NCI-H1048 (cell line): ENCODE measurements at places on chromosomes 3 and 15.

GRCh38 chr15:65245096-65245856, 34.0 kb upstream of the CILP start:
- DNase-seq = no peak

DNA sequence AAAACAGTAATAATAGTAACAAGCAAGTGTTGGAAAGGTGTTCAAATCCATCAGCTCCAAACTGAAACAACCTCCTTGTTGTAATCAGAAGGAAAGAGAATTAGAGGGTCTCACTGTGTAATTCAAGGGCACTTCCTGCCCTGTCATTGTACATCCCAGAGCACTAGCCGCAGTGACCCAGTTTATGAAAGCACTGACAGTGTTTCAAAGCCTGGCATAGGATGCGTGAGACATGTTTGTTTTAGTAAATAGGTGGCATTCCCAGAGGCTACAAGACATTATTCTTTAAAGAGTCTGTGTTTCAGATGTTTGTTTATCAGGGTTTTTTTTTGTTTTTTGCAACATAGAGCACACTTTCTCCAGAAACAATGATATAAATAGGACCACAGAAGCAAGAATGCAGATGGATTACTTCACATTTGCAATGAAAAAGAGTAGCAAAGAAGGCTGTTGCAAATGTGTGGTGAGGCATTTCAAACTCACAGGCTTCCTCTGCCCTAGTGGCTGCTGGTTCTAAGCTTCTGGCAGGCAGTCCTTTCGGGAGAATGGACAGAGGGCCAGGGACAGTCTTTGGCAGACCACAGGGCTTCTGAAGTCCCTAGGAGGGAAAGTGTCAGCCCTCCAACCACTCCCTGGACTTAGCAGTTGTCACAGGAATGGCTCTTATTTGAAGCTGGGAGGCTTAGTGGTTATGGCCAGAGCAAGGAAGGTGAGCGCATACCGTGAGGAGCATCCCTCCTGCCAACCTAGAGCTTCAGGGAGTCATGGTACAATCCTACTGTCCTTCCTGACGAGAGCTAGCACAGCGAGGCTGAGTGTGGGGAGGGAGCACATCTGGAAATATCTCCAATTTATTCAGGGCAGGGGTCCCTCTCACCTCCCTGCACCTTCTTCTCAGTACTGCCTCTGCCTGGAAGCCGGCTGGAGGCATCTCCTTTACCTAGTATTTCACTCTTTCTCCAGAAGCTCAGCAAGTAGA, 31.4 kb upstream of the TIPARP start:
- no peak for DNase-seq

DNA sequence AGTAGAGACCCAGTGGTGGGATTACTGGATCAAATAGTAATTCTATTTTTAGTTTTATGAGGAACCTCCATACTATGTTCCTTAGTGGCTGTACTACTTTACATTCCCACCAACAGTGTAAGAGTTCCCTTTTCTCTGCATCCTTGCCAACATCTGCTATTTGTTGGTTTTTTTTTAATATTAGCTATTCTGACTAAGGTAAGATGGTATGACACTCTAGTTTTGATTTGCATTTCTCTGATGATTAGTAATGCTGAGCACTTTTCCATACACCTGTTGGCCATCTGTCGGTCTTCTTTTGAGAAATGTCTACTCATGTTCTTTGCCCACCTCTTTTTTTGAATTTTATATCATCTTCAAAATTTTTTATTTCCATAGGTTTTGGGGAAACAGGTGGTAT, 34.2 kb upstream of the RAP2B start:
- no peak for DNase-seq

GRCh38 chr3:98012979-98013378, 22.1 kb downstream of the GABRR3 start:
- no peak for DNase-seq

GRCh38 chr3:31392568-31392967, 140.2 kb upstream of the STT3B start:
- no peak for DNase-seq

GRCh38 chr3:38598791-38599190, 50.7 kb downstream of the SCN5A start:
- no peak for DNase-seq

DNA sequence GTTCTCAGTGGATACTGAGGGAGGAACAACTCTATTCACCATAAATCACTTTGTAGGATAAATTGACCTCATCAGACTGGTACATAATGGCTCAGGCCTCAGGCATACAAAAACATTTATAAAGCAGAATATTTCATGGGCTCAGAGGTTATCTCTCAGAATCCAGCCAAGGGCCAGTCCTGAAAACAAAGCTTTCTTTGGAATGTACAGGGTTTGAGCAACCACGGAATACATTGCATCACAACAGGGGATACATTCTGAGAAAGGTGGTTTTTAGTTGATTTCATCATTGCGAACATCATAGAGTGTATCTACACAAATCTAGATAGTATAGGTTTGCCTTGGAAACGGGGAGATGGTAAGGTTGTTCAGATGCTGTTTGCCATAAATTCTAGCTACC, 33.4 kb upstream of the CTDSPL2 start:
- DNase-seq = no peak

- DNase-seq = no peak
Measured at GRCh38 chr3:58986654-58987053, 63.2 kb downstream of the CFAP20DC start.

DNA sequence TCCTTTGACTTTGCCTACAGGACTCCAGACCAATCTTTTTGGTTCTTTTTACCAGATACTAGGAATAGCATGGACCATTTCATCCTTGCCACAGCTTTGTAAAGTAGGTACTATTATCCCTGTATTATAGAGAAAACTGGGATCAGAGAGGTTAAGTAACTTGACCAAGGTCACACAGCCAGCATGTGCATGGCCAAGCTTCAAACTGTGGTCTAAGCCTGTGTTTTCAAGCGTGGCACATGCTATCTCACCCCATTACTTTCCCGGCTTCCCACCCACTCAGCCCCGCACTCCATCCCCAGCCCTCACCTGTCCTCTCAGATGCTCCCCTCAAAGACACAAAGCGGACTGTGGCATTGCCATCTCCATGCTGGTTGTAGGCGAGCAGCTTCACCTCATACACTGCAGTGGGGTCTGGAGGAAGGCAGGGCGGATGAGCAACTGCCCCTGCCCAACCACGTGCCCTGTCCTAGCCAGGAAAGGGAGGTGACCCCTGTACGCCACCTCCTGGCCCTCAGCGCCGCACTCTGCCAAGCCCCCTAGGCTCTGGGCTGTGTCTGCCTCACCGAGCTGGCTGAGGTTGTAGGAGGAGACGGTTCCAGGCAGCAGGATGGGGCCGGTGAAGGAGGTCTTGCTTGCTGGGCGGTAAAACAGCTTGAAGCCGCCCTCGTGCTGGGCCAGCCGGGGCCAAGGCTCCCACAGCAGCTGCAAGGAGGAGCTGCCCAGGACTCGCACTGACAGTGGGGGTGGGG, 25.7 kb downstream of the RNU5B-1 start:
- no peak for DNase-seq

DNA sequence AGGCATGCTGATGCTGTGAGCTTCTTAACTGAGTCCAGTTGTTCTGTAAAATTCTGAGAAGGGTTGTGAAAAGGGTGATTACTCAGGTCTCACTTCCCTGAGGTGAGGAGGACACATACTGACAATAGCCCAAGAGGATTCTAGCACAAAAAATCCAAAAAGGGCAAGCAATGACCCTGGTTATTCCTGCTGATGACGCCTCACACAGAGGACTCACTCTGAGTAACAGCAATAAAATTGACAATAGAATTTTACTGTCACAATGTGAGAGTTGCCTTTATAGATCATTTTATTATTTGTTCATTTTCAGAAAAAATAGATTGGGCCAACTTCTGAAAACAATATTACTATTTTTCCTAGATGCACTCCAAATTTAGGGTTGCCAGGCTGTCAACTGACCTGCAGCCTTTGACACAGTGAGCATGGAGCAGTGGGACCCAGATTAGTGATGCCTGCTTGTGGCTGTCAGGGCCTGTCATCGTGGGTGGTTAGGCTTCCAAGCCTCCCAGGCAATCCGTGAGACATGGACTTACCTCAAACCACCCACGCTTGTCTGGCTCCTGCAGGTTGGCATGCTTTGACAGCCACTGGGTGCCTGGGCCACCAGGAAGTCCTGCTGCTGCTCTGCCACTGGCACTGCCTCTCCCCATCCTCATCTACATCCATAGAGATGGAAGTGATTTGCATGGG, 396.0 kb upstream of the THBS1 start:
- no peak for DNase-seq

GRCh38 chr3:182508919-182509711, 284.2 kb upstream of the ATP11B start:
- DNase-seq = no peak

DNA sequence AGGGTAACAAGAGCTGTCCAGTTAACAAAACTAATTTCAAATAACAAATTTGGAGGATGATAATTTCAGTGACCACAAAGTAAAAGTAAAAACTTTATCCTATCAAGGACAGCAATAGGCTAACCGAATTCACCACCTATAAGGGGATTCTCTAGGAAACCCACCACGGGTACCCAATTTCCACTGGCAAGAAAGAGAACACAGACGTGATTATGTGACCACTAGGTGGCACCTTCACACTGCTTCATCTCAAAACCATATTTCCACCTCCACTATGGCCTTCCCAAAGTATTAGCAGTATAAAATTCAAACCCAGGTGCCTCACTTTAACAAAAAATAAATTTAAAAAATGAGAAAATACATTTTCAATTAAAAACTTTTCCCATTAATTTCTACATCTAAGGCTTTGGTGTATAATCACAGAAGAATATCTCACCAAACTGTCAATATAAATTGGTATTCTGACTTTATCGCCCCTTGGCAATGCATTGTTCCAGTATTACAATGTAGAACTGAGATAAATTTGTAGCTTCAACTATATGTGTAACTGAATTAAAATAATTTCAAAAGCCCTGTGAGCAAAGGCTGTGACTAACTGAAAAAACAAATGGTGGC, 96.5 kb downstream of the FSIP1 start:
- DNase-seq = no peak

- no peak for DNase-seq
Measured at GRCh38 chr15:31503256-31503655, 176.6 kb downstream of the KLF13 start.

DNA sequence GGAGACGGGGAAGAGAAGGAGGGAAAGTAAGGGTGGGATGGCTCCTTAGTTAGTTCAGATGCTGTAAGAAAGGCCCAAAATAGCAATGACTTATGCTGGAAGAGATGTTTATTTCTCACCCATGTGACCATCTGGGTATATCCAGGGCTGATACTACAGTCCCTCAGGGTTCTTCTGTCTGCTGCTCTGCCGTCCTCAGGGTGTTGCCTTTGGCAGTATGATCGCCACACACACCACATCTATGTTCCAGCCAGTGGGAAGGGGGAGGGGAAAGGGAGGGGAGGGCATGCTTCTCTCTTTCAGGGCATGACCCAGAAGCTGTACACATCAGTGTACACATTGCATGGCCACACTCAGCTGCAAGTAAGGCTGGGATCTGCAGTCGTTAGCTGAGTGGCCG, 10.2 kb downstream of the CD276 start:
- no peak for DNase-seq

GRCh38 chr3:22364851-22365250, 613.8 kb upstream of the ZNF385D start:
- no peak for DNase-seq

DNA sequence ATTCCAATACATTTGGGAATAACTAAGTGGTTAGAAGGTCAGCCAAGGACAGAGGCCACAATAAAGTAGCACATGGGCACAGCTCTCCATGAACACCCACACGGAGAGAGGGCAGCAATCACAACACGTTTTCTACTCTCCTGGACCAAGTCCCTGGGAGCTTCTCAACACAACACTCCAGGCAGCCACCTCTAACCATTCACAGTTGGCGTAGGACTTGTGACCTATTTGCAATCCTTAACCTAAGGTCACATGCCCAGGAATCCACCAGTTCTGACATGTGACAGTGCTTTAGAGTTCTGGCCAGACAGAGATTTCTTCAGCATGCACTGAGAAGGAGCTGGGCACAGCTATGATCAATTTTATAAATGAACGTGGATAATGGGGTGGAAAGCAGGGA, 280.8 kb downstream of the SHQ1 start:
- DNase-seq = no peak

- no peak for DNase-seq
Measured at GRCh38 chr3:186815435-186815834, 9.2 kb upstream of the RFC4 start.

DNA sequence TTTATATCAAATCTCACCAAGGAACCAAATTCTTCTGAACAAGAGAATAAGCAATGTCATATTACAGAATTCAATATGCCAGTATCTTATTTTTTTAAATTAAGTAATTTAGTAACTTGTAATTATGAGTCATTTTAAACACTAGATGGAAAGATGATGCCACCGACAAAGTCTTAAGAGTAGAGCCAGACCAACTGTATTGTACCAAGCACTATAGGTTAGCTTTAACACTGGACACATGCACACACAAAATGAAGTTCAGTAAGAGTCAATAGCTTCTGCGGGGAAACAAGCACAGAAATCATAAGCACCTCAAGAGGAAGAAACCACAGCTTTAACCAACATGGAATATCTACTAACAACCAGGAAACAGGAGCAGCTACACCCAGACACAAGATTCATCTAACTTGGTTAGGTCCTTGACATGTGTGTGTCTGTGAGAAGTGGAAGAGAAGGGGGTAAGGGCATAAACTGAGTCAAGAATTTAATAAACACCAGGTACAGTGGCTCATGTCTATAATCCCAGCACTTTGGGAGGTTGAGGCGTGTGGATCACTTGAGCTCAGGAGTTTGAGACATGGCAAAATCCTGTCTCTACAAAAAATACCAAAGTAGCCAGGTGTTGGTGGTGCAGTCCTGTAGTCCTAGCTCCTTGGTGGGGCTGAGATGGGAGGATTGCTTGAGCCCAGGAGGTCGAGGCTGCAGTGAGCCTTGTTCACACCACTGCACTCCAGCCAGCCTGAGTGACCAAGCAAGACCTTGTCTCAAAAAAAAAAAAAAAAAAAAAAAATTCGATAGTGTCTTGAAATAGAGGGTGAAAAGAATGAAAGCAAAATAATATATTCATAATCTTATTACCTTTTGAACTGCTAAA, 28.9 kb downstream of the DENND4A start:
- DNase-seq = no peak

GRCh38 chr3:171504376-171504775, 44.2 kb upstream of the TNIK start:
- no peak for DNase-seq

DNA sequence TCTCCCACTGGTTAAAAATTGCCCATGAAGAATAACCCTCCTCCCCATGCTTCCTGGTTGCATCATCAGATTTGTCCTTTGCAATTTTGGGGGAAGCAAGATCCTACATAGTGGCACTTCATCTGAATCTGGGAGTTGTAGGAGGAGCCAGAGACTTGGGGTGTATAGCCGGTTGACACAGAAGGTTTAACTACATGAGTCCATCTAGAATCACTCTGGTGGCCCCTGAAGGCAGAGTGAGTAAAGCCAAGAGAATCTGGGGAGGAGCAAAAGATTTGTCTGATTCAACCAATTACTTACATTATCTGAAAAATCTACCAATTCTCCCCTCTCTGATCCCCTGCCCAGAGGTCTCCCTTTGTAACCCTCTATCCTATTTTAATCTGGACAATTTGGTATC, 50.1 kb downstream of the SYN2 start:
- no peak for DNase-seq
